ENCODE measurements at places on chromosomes 11 and 22.

DNA sequence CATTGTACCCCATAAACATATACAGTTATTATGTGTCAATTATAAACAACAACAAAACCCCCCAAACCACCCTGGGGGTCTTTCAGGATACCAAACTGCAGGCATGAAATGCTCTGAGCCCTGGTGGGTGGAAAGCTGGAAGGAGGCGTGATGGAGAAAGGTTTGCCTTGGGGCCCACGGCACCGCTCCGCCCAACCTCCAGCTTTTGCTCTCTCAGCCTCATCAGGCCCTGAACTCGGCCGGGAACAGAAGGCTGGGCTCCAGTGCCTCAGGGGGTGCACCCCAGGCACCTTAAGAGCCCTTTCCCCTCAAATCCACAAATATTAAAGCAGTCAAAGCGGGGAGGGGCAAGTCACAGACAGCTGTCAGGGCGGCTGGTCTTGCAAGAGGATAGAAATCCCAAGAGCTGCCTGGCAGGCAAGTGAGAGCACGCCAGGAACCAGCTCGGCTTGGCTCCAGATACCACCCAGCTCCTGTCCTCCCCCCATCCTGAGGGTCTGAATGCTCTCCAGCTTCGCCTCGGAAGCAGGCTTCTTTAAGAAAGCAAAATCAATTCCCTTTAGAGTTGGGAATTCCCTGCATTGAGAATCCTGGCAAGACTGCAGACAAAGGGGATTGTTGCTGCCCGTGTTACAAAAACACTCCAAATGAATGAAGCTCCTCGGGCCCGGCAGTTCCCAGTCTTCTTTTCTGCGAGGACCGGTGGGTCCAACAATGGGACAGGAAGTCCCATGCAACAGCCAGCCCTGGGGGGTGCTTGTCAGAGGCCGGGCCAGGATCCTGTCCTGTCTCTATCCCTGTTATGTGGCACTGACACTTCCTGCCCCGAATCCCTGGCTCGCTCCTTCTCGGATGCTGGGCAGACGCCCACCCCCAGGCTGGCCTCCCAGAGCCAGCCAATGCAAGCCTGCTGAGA is 80.8 kb downstream of the NAT10 start:
- no peak for DNase-seq

DNA sequence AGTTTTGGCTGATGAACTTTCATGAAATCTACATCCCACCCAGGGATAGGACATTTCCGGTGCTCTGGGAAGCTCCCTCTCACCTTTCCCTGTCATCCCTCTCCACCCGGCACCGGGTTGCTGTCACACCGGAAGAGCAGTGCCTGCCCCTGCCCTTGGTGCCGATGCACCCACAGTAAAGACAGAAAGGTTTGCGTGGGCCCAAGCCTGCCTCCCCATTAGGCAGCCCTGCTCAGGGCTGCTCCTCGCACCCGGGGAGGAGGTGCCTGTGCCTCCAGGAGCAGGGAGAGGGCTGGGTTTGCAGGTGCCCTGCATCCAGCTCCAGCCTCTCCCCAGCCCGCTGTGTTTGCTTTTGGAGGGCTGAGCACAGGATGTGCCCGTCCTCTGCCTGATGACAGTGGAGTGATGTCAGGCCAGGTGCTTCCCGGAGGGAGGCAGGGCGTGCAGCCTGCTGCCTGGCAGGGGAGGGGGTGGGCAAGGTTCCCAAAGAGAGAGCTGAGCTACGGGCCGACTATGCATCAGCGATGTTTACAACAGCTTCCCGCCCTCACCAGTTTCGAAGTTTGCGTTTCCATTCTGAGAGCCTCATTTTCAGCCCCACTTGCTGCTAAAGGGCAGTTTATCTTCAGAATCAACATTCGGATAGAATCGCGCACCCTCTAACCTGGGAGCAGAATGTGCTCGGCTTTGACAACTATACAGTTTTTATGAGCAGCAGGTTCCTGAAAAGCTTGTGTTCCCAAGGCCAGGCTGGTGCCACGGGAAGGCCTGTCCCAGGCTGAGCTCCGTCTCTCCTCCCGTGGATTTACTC is 83.2 kb upstream of the CLDN5 start:
- peak; percentile 9 for DNase-seq

- DNase-seq, result no peak
Observed at GRCh38 chr11:15557457-15558230, 442.9 kb downstream of the INSC start.

GRCh38 chr11:124896821-124897391 is 759 bp downstream of the ROBO4 start:
- DNase-seq, result no peak

GRCh38 chr22:36520423-36520822 is 8.5 kb downstream of the EIF3D start:
- DNase-seq, result no peak

DNA sequence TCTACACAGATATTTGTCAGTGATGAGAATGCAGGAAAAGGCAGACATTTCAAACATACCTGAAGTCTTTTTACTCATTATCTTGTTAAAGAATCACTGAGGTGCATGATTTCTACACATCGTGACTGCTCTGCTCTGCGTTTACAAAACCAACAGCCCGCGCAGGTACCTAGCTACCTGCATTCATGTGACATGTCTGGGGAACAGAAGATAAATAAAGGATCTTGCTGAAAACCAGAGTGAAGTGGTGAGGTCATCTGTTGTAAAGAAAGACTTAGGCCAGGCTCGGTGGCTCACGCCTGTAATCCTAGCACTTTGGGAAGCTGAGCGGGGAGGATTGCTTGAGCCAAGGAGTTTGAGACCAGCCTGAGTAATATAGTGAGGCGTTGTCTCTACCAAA is 15.7 kb downstream of the ASPHD2 start:
- DNase-seq, result no peak

- no peak for DNase-seq
Observed at GRCh38 chr22:39214383-39215069, 30.3 kb downstream of the PDGFB start.

GRCh38 chr11:118082880-118083552 is 3.7 kb downstream of the SMIM35 start:
- no peak for DNase-seq

DNA sequence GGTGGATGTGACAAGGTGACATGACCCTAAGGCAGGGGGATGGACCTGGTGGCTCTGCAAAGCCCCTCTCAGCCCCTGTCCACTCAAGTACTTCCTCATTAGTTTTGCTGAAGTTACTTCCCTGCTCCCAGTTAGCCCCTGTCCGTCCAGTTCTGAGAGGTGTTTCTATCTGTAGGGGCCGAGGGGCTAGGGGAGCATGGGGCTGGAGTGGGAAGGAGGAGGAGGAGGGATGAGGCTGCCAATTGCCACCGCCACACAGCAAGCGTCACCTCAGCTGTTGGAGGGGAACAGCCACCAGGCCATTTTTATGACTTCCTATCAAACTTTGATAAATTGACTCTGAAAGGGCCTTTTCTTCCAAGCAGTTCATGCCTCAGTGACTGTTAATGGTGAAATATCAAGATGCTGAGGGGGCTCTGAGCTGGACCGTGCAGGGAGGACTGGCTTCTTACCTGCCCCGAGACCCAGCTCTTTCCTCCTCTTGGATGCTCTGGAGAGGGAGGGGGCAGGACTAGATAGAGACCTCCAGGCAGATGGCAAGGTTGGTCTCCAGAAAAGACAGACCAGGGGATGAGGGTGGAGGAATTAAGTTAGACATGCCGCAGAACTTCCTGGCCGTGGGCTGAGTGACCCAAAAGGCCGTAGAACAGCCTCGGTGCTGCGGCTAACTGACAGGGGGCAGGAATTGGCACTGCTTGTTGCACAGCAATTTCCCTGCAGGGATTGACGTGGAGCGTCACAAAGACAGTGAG is 137.0 kb downstream of the ST3GAL4 start:
- no peak for DNase-seq

DNA sequence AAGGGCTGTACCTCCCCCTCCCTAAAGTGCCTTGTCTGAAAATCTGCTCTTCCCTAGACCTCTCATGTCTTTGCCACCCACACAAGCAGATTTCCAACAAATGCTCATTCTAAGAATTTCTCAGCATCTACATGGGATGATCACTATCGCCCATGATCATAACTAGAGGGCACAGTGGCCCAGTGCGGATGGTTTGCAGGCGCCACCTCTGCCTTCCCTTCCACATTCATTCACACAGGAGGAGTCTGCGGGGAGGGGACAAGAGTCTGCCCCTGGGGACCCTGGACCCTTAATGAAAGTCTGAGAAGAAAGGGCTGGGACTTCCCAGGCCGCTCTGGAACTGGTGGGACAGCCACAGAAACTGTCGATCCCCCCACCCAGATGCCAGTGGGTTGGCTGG is 28.9 kb downstream of the KCTD17 start:
- no peak for DNase-seq

GRCh38 chr11:88188251-88188931 is 13.1 kb upstream of the RAB38 start:
- DNase-seq, result no peak

GRCh38 chr11:2825261-2825888 is 60.2 kb downstream of the CDKN1C start:
- no peak for DNase-seq

GRCh38 chr11:131675121-131675888 is 304.9 kb downstream of the NTM start:
- no peak for DNase-seq

DNA sequence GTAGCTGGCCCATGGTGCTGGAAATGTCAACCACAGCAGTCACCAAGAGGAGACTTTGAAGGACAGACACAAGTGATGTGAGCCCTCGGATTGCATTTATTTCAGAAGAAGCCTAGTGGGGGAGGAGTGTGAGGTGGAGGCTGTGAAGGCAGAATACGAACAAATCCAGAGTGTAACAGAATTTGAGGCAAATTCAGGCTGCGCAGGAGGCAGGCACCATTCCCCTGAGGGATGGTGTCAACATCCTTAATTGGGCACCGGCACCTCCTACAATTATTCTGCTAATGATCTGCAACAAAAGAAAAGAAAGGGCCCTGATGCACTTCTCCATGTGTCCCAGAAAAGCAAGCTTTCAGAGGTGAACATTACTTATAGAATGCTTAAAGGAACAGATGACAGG is 32.2 kb downstream of the CWC15 start:
- no peak for DNase-seq
